Activated CD4-positive, alpha-beta T cell treated with anti-CD3 and anti-CD28 coated beads, Interleukin-2, Interleukin-4, amounts not matched to agents 100 ng/mL and 50 ng/mL, durations not matched to agents 16 hours and 8 hours (primary cell): ENCODE measurements at places on chromosomes 6 and 20.
A peak's percentile ranks its signal among the peaks of the same experiment; 100 is the strongest.

DNA sequence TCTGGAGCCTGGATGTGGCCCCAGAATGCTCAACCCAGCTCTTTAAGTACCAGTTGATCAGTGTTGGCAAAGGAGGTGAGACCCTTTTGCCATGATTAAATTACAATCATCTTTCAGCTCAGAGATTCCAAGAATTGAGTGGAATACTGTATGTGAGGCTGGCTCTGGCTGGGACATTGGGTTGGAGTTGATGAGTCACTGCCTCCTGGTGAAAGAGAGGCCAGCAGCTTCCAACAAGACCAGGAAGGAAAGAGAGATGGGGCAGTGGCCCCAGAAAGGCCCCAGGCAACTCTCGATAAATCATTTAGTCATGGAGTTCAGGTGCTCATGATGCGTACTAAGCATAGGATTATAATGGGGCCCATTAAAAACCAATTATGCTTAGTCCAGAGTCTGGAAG is 2.1 kb downstream of the TGM6 start:
- DNase-seq = no peak

DNA sequence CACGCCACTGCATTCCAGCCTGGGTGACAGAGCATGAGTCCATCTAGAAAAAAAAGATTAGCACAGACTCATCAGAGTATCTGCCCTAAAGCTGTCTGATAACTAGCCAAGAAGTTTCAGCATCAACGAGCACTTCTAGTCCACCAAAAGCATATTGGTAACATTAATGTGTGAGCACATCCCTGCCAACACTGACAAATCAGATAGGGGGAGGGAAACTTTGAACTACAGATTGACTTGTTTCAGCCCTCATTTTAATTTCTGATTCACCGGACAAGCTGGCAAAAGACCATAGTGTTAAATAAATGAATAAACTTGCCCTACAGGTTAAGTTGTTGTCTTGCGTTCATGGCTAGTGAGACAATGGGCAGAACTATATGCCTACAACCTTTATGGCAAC is 7.7 kb upstream of the SEC63 start:
- no peak for DNase-seq

- DNase-seq = no peak
Observed at GRCh38 chr6:156391061-156391672, 386.0 kb upstream of the ARID1B start.

DNA sequence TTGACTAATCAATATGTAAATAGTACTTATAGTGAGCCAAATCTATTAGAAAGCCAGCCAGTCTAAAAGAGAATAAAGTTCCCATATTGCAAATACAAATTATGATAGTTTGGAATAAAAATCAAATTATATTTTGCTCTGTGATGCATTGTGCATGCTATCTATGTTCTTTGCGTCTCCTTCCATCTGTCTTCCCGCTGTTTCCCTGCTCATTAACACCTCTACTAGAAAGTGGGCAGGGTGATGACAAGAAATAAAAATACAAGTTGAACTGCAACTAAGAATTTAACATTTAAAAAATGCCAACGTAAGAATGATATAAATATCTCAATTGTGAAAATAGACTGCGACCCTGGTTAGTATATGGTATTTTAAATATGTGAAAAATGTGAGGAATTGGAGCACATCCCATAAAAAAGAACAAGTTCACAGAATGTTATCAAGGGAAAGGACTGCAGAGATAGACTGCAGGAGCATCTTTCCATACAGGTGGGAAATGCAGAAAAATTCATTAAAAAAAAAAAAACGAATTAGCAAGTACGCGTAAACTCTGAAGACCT is 157.6 kb upstream of the PDE7B start:
- DNase-seq = no peak

GRCh38 chr6:21164768-21165326 is 428.7 kb upstream of the SOX4 start:
- peak; percentile 35 for DNase-seq

DNA sequence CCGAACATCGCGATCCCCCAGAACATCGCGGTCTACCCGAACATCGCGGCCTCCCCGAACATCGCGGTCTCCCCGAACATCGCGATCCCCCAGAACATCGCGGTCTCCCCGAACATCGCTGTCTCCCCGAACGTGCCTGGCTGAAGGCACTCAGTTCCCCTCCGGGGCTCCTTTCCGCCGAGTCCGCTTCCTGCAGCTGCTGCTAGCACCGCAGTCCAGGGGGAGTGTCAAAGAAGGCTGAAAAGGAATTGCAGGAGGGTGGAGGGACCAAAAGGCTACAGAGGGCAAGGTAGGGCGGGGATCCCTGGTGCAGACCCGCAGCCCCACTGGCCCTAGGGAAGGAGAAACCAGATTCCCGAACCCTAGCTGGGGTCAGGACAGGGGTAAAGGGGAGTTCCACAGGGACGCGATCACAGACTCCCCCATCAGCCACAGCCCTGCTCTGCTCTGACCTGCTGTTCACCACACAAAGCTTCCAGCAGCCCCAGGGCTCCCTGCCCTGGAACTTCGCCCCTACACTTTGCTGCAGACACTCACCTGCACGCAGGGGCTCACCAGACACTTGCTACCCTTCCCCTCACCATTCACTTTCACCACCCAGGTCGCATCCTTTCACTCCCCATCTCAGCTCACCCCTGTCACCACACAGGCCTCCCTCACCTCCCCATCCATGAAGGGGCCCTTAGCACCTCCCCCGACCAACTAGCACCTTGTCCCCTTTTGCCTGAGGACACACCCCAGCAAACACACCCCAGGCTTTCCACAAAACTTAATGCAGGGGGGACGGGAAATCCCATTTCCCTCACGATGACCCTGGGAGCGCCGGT is 1.7 kb downstream of the ULBP1 start:
- DNase-seq = no peak

GRCh38 chr6:143333081-143333480 is 117.4 kb downstream of the ADAT2 start:
- no peak for DNase-seq

- no peak for DNase-seq
Observed at GRCh38 chr20:33322456-33322855, 39.4 kb downstream of the BPIFB1 start.

- DNase-seq = no peak
Observed at GRCh38 chr6:138953451-138953850, 34.6 kb downstream of the REPS1 start.

GRCh38 chr20:16476032-16476431 is 97.2 kb downstream of the KIF16B start:
- peak; percentile 46 for DNase-seq

DNA sequence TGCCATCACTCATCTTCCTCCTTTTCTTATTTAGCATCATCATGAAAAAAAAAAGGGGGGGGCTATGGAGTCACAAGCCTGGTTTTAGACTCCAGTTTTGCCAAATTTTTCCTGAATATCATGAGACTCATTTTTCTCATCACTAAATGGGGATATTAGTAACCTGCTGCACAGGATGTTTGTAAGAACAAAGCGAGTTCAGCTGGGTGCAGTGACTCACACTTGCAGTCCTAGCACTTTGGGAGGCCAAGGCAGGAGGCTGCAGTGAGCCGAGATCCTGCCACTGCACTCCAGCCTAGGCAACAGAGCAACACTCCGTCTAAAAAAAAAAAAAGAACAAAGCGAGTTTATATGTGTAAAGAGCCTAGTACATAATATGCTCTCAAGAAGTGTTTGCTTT is 82.8 kb downstream of the TFAP2A start:
- no peak for DNase-seq
